ENCODE measurements at places on chromosomes 4 and X.

DNA sequence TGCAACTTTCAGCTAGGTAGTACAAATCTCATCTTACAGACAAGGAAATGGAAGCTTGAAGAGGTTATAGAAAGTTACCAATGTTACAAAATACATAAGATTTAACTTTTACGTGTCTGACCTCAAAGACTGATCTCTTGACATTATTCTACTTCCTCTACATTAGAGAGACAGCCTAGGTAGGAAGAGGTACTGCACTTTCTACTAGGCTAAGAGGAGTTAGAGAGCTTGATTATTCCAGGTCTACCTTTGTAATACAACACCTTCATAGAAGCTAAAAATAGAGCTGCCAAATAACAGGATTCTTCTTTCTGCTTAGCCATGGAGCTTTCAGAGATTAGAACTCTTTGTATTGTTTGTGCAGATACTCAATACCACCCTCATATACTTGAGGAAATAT is 147.6 kb upstream of the NPY2R start:
- no peak for DNase-seq

GRCh38 chr4:162909952-162910351 is 256.7 kb downstream of the NAF1 start:
- DNase-seq = no peak

DNA sequence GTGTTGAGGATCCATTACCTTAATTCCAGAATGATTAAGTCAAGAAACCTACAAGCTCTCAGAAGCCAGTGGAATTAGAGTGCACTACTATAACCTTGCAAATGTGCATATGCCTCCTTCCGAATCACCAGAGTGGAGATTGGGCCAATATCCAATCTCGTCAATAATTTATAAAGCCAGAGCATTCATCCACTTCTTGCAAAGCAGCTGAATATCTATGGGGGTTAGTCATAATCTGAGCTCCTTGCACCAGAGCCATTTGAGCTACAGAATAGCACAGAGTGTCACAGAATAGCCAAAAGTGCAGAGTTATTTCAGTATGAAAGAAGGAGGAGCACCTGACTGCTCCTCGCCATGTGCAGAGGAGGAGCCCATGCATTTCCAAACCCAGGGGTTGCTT is 69.2 kb upstream of the MTM1 start:
- no peak for DNase-seq

GRCh38 chr4:183026701-183027100 is 72.4 kb upstream of the WWC2 start:
- DNase-seq = no peak

DNA sequence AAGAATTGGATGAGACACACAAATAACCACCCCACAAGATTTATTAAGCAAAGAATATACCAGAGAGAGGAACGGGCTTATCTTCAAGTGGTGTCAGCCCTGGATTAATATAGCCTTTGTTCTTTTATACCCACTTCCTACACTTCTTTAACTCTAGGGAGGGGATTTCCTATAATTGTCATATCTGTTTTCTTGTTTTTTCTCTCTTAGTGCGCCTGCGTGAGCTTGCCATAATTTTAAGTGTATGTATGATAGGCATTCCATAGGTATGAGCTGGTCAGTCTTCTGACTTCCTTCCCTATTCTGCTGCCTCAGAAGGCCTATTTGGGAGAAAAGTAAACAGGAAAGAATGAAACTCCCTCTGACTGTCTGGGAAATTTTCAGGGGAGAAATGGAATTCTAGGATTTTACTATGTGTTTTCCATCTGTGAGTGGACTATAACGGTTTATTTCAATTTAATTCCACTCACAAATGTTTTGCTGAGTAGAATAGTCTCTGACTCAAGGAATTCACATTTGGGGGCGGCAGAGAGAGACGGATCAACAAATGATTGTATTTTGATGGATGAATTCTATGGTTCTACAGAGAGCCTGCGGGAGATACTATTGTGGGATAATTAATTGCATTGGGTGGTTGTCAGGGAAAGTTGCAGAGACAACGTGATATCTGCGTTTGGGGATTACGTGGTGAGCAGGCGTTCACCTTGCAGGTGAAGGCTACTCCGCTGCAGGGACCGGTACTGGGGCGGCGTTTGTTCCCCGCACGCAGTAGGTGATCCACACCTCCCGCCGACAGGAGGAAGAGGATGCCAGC is 626 bp upstream of the CEP135 start:
- DNase-seq = peak; percentile 16

DNA sequence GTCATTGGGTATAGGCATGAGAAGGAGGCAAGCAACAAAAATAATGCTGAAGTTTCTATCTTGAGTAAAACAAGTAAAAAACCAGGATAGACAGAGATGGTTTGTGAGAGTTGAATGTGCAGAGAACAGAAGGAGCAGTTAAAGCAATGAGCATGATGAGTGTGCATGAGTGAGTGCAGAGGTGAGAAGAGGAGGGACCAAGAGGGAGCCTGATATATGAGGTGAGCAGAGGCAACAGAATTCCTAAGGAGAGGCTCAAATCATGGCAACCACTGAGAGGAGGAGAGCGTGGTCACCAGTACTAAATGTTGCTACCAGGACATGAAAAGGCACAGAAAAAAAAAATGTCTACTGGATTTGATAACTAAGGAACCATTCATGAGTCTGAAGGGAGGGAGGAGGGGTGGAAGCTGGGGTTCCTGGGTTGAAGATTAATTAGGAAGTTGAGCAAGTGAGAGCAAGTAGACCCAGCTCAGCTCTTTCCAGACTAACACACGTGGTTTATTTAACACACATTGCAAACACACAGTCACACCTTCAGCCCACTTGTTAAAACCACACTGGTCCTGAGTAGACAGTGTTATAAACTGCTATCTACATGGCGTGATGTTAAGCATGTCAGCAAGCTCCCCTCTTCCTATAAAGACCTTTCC is 69.0 kb upstream of the IQCM start:
- no peak for DNase-seq
